ENCODE measurements at places on chromosomes 6 and 20.

GRCh38 chr20:24819331-24819965 lies 129.6 kb upstream of the CST7 start:
- no peak for DNase-seq

DNA sequence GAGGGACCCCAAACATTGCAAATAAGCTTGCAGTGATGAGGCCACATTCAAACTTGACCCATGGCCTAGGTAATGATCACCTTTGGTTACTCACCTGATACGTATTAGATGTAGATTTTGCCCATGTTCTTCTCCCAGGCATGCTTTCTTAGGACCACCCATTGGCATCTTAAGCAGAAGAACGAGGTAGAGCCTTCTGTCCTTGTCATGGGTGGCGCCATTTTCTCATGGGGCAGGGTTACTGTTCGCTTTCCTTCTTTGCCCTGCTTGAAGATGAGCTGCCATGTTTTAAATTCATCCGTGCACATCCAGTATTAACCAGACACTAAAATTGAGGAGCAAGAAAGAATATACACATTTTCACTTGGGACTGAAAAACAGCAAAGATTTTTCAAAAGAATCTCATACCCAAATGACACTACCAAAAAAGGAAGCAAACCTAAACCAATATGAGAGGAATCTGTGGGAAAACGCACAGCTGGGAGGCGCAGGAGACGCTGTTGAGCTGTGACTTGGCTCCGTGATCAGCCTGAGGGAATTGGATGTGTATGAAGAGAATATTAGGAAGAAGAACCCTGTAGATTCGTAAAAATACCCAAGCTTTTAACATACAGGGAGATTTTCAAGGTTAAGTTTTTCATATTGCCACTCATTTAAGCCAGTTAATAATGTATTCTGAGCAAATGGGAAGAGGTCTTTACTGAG lies 36.6 kb downstream of the GMPR start:
- DNase-seq: no peak

- DNase-seq: no peak
These were observed 26.2 kb downstream of the CDYL start for GRCh38 chr6:4802312-4802935.

GRCh38 chr20:45432294-45432693 lies 16.4 kb downstream of the PIGT start:
- DNase-seq: no peak

GRCh38 chr6:42509765-42510164 lies 54.1 kb upstream of the UBR2 start:
- DNase-seq: no peak

GRCh38 chr20:46681032-46681854 lies 8.0 kb downstream of the TP53RK start:
- peak; percentile 49 for DNase-seq

DNA sequence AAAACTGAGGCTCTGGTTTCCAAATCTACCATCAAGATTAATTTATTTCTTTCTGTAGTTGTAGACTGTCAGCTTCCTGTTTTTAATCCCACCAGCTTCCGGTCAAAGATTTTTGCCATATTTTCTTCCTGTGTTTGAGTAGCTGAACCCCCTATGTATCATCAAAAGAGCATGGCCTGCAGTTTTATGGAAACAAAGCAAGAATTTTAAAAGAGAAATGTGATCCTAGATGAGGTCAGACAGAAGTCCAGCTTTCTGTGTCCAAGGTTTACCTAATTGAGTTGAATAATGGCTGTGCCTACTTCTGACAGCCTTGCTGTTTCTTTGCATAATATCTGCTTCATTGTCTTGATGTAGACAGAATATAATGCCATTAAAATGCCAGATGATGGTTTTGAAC lies 163.7 kb downstream of the CARMIL1 start:
- no peak for DNase-seq

- no peak for DNase-seq
These were observed 173.8 kb downstream of the ZNF217 start for GRCh38 chr20:53419693-53420460.

DNA sequence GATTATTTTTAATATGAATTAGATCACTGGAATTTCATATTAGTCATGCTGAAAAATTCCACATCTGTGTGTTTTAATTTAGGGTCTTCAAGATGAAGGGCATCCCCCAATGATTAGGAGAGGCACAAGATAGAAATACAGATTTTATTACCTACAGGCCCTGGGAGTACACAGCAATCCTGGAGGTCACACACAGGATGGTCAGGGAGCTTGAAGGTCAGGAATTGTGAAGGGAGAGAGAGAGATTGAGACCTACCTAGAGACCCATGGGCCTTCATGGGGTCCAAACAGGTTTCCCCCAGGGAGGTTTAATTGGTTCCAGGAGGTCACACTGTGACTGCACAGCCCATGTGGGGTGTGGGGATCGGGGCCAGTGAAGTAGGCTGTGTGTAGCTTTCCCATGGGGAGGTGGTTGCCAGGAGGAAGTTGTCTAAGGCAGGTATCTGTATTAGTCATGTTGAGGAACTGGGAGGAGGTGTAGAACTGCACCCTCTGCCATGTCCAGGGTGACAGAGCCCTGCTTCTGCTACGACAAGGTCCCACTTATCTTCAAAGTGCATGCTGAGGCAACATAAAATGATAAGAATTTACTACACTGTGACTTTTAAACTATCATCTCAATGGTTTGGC lies 18.3 kb downstream of the SNX9 start:
- DNase-seq: no peak

- DNase-seq: no peak
These were observed 38.5 kb upstream of the CAP2 start for GRCh38 chr6:17354700-17355403.

GRCh38 chr6:5025911-5026819 lies 22.3 kb upstream of the RPP40 start:
- peak; percentile 72 for DNase-seq

GRCh38 chr6:88517737-88518136 lies 351.6 kb upstream of the CNR1 start:
- no peak for DNase-seq

DNA sequence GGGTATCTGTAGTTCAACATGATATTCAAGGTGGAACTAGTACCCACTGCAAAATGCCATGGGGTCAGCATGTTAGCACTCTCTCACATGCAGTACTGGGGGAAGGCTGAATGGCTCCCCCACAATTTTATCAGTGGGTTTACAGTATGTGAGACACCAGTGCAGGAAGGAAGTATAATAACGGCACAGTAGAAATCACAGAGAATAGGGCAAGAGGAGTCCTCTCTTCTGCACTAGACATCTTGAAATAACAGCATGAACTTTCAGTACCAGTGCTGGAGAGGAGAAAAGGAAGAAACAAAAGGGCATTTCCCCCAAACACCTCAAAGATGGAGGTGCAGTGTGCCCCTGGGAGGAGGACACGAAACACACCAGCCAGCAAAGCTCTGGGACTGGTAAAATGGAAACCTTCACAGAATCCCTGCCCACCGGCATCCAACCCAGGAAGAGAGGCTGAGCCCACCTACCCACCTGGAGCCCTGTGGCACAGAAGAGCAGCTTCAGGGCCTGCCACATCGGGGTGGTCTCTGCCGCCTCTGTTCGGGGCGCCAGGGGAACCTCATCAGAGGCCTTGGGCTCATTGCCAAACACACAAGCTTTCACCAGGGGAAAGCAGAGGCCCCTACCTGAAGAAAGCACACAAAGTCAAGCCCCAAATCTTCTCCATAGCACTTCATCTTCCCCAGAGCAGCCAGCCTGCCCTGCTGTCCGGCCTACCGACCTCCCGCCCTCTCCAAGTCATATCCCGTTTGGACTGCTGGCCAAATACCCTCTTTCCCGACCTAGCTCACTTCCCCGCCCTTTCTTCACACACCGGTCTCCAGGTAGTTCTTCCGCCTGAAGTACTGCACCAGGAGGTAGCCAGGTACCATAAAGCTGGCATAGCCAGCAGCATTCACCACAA lies 1.2 kb downstream of the SLC35B2 start:
- DNase-seq: peak; percentile 24

GRCh38 chr6:2798586-2799134 lies 33.5 kb downstream of the WRNIP1 start:
- DNase-seq: peak; percentile 39

DNA sequence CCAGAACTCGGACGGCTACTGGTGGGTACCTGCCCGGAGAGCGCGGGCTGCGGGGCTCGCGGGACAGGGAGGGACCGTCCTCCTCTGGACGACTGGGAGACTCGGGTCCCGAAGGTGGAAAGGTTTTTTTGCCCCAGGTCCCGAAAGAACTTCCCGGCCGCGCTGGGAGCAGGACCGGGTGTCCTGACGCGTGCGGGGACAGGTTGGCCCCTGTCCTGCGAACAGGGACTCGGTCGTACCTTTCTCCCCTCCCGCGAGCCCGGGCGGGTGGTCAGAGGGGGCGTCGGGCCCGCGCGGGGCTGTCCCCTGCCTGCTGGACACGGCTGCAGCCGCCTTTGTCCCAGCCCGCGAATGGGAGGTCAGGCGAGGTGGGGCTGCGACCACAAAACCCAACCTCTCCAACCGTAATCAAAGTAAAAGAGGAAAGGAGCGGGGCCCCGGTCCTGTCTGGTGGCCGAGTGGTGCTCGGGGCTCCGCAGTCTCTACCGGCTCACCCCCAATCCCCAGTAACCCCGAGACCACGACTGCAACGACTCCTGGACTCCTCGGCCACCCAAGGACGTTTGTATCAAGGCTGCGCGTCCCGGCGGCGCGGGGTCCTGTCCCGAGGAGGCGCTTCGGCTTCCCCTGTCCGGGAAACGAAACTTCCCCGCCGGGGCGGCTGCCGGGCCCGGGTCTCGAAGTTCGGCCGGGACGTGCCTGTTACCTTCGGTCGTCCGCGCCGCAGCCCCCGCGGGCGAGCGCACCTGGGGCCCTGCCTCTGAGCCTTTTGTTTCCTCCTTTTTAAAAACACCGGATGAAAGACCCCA lies 798 bp downstream of the DSP start:
- DNase-seq: peak; percentile 15

- no peak for DNase-seq
These were observed 699.1 kb upstream of the ADGRB3 start for GRCh38 chr6:67935976-67936477.

- DNase-seq: no peak
These were observed 20.2 kb downstream of the RNF8 start for GRCh38 chr6:37373822-37374471.

GRCh38 chr6:34514593-34515472 lies 41.3 kb downstream of the SPDEF start:
- DNase-seq: peak; percentile 3

DNA sequence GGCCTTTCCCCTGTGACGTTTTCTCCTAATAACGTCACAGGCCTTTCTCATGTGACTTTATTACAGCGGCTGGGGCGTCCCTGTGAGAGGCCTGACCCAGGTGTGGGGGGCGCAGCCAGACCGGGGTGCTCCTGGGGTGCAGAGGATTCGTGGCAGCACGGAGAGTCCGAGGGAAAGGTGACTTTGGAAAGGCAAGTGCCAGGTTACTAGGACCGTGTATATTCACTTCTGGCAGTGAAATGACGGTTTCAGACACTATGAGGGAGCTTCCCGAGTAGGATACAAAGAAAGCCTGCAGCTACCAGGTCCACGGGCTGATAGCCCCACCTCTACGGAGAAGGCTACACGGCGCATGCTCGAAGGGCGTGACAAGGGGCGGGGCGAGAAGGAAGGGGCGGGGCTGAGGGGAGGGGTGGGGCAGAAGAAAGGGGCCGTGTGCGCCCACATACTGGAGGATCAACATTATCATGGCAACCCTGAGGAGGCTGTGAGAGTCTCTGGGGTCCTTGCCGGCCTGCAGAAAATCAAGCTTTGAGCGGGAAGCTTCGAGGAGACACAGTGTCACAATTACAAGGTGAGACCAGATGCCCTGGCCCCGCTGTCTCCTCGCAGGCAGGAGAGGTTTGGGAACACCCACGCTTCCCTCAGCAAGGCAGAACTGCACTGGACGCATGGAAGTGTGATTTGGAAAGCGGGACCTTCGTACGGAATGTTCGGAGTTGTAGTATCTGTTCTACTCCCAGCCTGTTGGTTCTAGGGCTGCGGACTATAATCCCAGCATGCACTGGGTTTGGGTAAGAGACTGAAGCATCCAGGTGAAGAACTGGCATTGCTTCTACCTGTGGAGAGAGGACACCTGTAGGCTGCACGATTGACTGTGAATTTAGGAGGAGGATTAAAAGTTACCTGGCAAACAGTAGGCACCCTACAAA lies 54.4 kb upstream of the ZNF337 start:
- no peak for DNase-seq

DNA sequence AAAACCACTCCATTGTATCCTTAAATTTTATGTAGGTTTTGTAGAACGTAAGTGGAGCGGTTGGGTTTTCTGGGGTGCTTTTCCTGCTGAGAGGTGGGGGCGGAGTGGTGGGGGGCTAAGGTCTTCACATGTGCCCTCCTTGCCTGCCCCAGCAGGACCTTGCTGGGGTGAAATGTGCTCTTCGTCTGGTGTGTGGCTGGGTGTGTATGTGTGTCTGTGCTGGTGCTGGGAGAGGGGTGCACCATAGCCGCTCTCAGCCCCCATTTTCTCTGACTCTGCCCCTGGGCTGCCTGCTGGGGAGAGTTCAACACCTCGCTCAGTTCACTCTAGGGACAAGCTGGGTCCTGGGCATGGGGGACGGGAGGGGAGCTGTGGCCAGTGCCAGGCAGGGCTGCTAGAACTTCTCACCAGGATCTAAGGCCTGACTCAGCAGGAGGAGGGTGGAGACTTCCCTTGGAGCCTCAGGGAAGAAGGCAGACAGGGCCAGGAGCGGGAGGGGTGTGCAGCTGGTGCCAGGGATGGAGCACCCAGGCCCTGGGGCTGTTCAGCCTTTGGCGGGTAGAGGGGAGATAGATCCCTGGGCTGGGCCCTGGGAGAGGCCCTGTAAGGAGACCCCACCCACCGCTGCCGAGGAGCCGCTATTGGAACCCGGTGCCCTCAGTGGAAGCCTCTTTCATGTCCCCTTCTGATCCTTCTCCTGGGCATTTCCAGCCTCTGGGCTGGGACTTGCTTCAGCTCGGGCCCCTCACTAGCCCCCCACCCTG lies 4.8 kb downstream of the SOX18 start:
- no peak for DNase-seq

DNA sequence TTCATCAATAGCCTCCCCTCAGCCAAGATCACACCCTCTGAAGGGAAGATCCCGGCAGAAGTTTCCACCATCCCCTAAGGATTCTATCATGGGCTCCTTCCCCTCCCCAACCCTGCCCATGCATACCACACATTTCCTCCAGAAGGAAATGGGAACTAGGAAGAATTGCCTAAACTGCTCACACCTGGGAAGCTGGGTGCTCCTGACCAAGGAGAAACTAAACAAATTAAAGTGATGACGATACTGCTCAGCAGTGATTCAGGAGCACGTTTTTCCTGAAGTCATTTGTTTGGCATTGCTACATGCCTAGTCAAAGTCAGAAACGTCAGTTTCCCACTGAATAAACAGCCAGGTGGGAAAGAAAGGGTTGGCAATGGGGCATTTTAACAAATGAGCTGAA lies 136.1 kb upstream of the CDYL start:
- no peak for DNase-seq

GRCh38 chr6:12750416-12750815 lies 33.8 kb downstream of the PHACTR1 start:
- DNase-seq: no peak

DNA sequence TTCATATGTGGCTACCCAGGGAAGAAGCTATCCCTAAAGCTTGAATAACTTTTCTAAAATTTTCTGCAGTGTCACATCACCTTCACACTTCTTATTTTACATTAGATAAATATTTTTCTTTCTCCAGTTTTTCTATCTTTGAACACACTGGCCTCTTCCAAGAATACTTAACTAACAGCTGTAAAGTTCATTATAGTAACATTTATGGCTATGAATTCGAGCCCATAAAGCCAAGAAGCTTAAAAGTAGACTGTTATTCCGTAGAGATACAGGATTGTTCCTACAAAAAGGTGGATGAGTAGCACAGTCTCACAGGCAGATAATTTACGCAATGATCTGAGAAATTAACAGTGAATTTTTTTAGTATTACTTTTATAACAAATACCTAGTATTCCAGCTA lies 55.7 kb upstream of the BMP5 start:
- DNase-seq: no peak

Data from HAP-1 (cell line).